ENCODE measurements at places on chromosomes 3 and 15.

- DNase-seq: no peak
These were observed 25.9 kb downstream of the DUOX1 start for GRCh38 chr15:45155739-45156138.

GRCh38 chr15:25972141-25972675 is 109.1 kb upstream of the ATP10A start:
- no peak for DNase-seq

DNA sequence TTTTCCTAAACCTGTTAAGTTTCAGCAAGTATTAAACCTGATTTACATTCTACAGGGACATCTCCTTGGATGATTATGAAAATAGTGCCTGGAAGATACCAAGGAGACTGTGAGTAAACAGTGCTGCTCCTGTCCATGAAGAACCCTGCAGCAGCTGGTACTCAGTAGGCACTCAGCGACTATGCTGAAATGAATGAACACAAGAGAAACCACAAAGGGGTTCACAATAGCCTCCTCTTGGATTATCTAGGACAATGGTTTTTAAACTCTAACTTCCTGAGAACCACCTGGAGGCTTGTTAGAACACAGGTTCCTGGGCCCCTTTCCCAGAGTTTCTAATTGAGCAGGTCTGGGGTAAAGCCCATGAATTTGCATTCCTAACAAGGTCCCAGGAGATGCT is 488.4 kb upstream of the UBE2E2 start:
- DNase-seq: no peak

- no peak for DNase-seq
These were observed 38.7 kb downstream of the C3orf38 start for GRCh38 chr3:88188436-88188835.
